ENCODE measurements at places on chromosomes 5 and 9. TPM values are rescaled to one million over a fixed set of nuclear protein-coding genes. Genes with fewer than 3 reads are reported as not detected.

INSYN2B gene
- total RNA-seq: 0.29 TPM

SMIM33 gene
- total RNA-seq: not detected

LCN1 gene
- 2.0 TPM for total RNA-seq

BARX1 gene
- not detected for total RNA-seq

STC2 gene
- 17.5 TPM for total RNA-seq

CBY3 gene
- total RNA-seq: not detected

ADAMTS12 gene
- 3.8 TPM for total RNA-seq

DRD1 gene
- 0.15 TPM for total RNA-seq

CCDC152 gene
- total RNA-seq: 2.7 TPM
